ENCODE measurements at places on chromosomes 13 and 19.
A peak's percentile ranks its signal among the peaks of the same experiment; 100 is the strongest.

GRCh38 chr19:10289167-10289835, 451 bp upstream of the ICAM5 start:
- DNase-seq = peak; percentile 47

DNA sequence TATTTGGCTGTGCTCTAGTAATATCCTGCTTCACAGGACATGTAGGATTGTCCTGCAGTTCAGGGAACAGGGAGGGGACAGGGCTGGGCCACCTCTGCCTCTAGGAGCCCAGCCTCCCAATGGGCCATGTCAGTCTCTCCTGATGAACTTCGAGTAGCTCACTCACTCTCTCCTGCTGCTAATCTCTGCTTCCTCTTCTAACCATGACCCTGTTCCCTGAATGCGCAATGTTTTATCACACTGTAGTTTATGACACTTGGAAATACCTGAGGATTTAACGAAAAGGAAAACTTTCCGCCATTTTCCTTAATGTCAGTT, 9.2 kb downstream of the PARP4 start:
- DNase-seq = no peak

GRCh38 chr13:99894840-99895443, 76.6 kb downstream of the ZIC5 start:
- peak; percentile 6 for DNase-seq

- no peak for DNase-seq
These were observed 29.8 kb upstream of the PABPC3 start for GRCh38 chr13:25065974-25066770.

DNA sequence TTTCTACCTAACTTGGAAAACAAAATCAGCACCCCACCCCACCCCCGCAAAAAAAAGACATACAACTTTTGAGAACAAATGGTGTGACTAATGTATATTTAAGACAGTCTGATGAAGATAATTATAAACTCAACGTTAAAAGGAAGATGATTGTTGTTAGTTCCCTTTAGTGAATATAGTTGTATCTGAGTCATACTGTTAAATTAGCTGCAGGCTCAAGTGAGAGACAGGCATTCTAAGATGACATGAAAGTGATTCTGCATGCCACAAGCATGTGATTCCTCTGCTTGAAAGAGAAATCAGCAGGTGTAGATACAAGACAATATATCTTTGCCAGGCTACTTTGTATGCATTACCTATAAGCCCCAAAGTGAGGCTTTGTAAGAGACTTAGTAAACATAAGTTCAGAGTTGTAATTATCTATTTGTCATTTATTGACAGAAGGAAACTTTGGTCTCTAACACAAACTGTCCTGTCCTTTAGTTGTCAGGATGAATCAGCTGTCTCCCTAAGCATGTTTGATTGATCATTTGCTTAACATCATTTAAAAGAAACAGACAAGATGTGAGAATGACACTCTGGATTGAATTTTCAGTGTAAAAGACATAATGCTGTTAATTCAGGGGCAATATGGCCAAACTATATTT, 319.4 kb upstream of the HTR2A start:
- DNase-seq = peak; percentile 66

- DNase-seq = no peak
These were observed 274.6 kb downstream of the ZNF536 start for GRCh38 chr19:30646806-30647205.

DNA sequence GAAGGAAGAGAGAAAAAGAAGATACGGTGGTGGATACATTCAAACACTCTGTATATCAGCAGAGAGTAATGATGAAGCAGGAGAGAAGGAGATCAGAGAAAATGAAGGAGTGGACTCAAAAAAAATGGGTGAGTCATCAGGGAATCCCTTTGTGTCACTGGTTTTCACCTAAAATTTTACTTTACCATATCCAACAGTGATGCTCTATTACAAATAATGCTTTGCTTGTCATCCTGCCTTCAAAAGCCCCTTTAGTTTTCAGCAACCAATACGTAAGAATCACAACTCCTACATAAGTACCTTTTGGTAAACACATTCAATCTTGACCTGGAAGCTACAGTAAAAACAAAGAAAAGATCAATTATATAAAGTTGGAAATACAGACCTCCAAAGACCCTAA, 88.8 kb downstream of the ENOX1 start:
- no peak for DNase-seq

- peak; percentile 79 for DNase-seq
These were observed 1.6 kb downstream of the DIAPH3 start for GRCh38 chr13:60162096-60162495.

GRCh38 chr19:48835734-48836088, 580 bp downstream of the HSD17B14 start:
- DNase-seq = peak; percentile 81

- DNase-seq = no peak
These were observed 30.0 kb upstream of the NCCRP1 start for GRCh38 chr19:39166571-39167391.

GRCh38 chr19:45424191-45425058, 708 bp upstream of the ERCC1 start:
- peak; percentile 98 for DNase-seq

- DNase-seq = no peak
These were observed 4.2 kb downstream of the OR7D2 start for GRCh38 chr19:9183000-9183399.

GRCh38 chr19:372306-372890, 27.8 kb upstream of the MIER2 start:
- DNase-seq = no peak

DNA sequence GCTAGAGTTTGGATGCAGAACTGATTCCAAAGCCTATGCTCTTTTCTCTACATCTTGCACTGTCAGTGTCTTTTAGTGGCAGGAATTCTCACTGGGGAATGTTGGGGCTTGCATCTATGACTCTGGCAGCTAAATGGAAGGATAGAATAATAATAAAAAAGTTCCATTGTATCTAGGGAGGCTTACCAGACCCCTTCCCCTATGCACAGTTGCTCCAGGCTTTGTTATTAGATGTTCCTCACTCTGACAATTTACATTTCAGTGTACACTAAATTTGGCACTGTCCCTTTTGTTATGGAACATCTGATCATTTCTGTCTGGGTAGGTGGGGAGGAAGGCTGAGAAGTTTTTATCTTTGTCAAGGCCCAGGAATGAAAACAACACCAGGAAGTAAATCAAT, 3.7 kb upstream of the TRIM13 start:
- no peak for DNase-seq

- no peak for DNase-seq
These were observed 3.4 kb upstream of the PTBP1 start for GRCh38 chr19:793806-794205.

DNA sequence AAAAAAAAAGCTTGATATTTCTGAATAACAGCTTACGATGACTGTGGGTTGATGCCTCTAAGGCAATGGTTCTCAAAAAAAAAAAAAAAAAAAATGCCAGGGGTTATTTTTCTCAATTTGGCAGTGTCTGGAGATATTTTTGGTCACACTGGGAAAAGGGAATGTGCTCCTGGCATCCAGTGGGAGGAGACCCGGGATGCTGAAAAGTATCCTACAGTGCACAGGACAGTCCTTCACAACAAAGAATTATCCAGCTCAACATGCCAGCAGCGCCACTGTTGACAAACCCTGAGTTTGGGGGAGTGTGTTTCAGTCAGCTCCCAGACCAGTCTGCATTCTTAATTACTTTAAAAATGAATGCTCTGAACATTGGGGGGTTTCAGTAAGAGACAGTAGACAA, 54.5 kb downstream of the FLT3 start:
- DNase-seq = peak; percentile 22

- DNase-seq = peak; percentile 84
These were observed 10.6 kb upstream of the UBE2S start for GRCh38 chr19:55418185-55418584.

DNA sequence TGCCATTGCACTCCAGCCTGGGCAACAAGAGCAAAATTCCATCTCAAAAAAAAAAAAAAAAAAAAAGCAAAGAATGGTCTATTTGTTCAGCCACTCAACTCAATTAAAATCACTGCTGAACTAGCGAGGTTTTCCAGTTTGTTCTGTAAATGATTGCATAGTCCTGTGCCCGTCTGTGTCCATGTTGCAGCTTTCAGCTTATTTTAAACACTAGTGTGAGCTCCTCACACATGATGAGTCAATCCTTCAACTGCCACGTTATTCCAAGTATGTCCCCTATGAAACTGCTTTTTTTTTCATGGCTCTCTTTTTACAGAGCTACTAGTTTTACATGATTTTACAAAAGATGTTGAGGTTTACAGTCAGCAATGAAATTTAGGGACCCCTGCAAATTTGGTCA, 12.2 kb downstream of the SUGP2 start:
- DNase-seq = peak; percentile 75

DNA sequence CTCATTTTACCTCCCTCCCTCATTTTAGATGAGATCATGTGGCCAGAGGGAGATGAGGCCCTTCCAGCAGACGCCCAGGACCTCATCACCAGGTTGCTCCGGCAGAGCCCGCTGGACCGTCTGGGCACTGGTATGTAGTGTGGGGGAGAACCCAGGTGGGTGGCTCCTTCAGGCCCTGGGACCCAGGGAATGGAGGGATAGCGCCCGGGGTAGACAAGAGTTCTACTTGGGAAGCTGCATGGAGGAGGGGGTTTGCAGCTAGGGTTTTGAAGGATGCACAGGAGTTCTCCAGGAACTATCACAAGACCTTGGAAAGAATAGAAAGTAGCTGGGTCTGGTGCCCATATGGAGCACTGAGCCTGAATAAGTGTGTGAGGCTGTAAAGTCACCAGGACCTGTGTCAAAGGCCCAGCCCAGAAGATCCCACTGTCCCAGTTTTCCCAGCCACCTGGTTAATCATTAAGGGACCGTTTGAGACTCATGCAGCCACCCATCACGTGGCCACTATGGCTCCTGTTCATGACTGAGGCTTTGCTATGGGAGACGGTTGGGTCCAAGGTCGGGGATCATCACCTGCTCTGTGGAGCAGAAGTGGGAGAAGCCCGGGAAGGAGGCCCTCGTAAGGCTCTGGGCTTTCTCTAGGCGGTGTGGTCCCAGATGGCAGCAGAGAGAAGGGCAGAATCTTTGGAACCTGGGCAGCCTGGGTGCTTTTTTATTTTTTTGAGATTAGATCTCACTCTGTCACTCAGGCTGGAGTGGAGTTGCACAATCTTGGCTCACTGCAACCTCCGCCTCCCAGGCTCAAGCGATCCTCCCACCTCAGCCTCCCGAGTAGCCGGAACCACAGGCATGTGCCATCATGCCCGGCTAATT, 17.0 kb upstream of the PIK3R2 start:
- no peak for DNase-seq

- no peak for DNase-seq
These were observed 78.7 kb downstream of the SHISA2 start for GRCh38 chr13:25973085-25973484.

DNA sequence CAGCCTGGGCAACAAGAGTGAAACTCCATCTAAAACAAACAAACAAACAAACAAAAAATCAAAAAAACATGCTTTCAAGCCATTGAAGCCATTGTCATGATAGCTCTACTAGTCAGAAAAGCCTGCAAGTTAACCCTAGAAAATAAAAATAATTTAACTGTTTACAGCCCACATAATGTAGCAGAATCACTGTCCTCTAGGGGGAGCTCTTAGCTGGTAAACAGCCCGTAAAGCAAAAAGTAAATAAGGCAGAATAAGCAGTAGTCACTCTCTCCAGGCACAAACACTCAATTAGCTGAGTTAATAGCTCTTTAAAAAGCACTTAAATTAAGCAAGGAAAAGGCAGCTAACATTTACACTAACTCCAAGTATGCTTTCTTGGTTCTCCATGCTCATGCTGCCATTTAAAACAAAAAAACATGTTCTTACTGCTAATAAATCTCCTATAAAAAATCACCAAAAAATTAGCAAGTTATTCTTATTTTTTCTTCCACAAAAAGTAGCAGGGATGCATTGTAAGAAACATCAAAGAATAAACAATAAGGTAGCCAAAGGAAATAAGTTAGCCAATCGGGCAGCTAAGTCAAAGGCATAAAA, 11.3 kb downstream of the LILRB4 start:
- DNase-seq = no peak

Data from fibroblast of skin of back (primary cell).